ENCODE measurements at places on chromosomes 16 and 17.
A peak's percentile ranks its signal among the peaks of the same experiment; 100 is the strongest.

- no peak for DNase-seq
These were observed 16.7 kb downstream of the LLGL2 start for GRCh38 chr17:75542229-75542628.

- no peak for DNase-seq
These were observed 14.4 kb downstream of the OR1A1 start for GRCh38 chr17:3221850-3222249.

DNA sequence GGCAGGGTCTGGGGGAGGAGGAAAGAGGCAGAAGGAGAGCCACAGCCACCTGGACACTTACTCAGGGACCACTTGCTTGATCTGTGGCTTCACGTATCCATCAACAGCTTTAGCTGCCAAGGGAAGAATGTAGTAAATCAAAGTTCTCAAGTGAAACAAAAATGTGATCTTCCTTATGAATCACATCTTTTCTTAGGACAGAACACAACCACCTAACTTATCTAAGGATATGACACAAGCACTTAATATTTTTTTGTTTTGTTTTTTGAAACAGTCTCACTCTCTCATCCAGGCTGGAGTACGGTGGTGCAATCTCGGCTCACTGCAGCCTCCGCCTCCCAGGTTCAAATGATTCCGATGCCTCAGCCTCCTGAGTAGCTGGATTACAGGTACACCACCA, 8.4 kb upstream of the GHDC start:
- DNase-seq: no peak

DNA sequence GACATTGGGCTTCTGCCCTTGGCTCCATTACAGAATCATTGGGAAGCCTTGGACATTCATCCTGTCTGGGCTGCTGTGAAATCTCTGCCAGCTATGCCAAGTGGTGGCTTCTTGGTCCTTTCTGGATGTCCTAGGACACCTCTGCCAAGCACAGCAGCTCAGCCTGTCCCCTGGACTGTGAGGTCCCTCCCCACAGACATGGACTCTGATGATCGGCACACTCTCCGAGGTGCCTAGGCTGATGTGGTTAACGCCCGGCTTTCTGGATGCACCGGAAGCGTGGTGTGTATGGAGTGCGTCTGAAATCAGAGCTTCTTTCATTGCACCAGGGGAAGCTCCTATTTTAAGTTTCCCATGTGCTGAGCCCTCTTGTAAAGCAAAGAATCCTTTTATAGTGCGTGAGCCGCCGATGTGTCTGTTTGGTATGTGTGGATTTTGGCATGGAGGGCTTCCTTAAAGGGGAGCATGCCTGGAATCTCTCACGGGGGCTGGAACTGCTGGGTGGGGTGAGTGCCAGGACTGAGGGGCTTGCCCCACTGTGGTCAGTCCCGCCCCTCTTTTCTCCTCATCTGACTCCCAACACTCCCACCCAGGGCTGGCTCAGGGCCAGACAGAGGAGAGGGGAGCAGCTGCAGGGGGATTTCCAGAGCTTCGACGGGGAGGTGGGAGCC, 7.0 kb upstream of the ARHGAP23 start:
- DNase-seq: no peak

DNA sequence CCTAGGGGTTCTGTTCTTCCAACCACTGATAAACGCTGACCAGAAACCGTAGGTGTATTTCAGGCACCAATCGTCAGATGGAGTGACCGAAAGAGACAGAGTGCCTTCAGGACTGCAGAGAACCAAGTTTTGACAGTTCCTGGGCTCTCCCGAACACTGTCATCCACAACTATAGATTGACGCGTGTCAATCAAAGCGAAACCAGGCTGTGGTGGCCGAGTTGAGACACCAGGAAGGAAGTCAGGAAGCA, 11.9 kb upstream of the AURKB start:
- peak; percentile 83 for DNase-seq

- DNase-seq: no peak
These were observed 273.8 kb downstream of the NPIPA8 start for GRCh38 chr16:18062713-18063112.

DNA sequence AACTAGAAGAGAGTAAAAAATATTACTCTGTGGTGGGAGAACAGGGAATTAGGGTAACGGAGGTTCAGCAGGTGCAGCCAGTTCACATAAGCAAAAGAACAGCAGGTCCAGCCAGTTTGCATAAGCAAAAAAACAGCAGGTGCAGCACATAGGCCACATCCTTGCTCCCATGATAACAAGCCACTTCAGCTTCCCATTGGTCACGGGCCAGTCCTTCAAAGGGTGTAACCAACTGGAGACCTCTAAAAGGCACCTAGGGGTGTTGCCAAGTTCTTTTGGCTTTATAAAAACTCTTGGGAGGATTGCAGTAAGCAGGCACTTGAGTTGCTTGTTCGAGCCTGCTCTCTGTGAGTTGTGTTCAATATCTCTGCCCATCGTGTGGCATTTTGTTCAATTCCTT, 488.1 kb downstream of the XYLT1 start:
- no peak for DNase-seq

- DNase-seq: no peak
These were observed 5.0 kb downstream of the ATP5PD start for GRCh38 chr17:75041656-75042280.

GRCh38 chr16:83066011-83066410, 439.2 kb downstream of the CDH13 start:
- DNase-seq: no peak

DNA sequence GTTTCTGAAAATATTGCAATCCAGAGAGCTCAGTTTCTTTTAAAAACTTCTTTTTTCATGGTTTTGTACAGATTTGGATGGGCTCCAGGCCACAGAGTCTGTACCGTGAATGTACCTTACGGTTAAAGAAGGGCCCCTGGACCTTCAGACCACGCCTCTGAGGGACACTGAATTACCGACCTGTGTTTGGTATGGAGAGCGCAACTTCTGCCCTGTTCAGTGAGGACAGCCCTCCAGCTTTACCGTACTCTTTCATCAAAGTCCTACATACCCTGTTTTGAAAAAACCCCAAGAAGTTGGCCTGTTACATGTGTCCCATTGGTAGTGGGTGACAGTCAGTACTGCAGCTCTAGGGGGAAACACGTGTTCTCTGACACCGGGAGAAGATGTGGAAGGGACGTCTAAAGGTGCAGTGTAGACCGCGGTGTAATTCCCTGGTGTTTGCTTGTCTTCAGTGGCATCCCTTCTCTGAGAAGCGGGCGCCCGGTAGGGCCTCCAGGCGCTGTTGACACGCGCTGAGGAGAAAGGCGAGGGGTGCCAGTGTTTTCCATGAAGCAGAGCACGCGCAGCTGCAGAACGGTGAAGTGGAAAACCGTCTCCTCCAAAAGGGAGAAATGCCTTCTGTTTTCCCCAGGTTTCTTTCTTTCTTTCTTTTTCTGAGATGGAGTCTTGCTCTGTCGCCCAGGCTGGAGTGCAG, 6.2 kb downstream of the PGS1 start:
- no peak for DNase-seq

DNA sequence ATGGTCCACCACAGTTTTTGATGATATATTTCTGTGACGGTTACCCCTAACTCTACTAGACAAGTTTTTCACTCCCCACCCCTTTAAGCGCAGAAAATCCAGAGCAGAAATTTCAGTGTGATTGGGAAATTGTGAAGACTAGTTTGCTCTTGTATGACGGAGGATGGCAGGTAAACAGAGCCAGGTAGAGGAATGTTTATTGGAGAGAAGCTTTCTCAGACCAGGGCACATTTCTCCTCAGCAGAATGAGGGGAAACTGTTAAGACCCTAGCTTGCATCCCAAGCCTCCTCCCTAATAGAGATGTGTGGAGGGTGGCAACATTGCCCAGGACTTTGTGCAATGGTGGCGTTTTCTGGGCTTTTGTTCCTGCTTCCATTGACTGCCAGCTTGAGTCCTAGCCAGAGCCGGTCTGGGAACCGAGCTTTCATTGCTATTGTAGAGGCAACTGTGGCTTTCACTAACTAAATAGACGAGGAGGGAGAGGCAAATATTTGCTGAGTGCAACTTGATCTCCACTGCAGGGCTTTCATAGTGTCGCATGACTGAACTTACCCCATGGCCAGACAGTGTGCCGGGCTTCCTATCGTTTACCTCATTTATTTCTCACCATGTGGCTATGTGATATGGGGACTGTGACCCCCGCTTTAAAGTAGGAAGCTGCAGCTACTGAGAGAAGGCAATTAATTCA, 159.6 kb upstream of the MPHOSPH6 start:
- DNase-seq: no peak

DNA sequence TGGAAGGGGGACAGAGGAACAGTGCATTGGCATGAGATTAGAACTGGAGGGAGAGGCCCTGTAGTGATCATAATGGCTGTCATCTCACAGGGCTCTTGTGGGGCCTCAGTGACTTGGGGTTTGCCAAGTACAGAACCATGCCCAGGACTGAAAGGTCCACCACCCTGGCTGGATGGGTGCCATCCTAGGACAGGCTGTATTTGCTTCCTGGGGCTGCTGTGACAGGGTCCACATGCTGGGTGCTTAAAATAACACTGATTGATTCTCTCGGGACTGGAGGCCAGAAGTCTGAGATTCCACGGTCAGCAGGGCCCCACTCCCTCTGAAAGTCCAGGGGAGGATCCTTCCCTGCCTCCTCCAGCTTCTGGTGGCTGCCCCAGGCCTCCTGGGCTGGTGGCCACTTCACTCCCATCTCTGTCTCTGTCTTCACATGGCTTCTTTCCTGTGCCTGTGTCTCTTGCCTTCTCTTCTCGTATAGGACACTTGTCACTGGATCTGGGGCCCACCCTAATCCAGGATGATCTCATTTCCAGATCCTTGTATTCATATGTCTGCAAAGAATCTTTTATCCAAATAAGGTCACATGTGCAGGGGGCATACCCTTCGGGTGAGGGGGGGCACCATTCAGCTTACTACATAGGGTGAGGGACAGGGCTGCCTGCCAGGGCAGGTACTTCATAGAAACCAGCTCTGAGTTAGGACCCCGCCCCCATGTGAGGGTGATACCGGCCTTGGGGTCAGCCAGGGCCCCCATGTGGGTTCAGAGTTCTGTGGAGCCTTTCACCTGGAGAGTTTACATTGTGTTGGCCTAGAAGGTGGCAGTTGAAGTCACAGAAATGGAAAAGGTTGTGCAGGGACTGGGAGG, 52.6 kb downstream of the USP22 start:
- no peak for DNase-seq

DNA sequence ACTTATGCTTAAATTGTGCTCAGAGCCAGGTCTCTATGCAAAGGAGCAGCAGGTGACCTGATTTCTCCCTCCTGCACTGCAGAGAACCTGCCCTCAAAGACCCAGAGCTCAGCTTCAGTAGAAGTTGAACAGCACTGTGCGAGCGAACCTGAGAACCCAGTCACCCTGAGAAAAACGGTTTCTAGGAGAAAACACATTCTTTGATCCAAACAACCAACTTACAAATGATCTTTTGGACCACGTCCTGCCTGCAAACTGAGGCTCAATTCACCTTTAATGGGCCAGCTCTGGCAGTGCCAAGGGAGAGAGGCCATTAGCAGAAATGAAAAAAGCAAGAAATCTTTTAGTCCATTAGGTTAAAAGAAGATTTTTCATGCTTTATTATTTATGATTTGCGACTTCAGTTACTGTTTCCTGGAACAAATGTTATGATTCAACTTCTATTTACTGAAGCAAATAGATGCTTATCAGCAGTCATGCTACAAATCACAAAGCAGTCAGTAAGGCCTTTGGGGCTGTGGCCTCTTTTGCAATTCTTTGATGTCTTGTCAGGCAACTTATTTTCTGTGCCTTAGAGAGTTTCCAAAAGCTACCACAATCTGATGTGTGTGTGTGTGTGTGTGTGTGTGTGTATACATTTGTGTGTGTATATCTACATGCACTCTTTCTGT, 65.7 kb upstream of the LRRC37A3 start:
- peak; percentile 82 for DNase-seq

GRCh38 chr17:43769426-43769825, 9.4 kb downstream of the DUSP3 start:
- no peak for DNase-seq

GRCh38 chr16:15399317-15399716, 3.8 kb downstream of the MPV17L start:
- DNase-seq: no peak

GRCh38 chr16:84648595-84649510, 542 bp downstream of the KLHL36 start:
- peak; percentile 57 for DNase-seq

DNA sequence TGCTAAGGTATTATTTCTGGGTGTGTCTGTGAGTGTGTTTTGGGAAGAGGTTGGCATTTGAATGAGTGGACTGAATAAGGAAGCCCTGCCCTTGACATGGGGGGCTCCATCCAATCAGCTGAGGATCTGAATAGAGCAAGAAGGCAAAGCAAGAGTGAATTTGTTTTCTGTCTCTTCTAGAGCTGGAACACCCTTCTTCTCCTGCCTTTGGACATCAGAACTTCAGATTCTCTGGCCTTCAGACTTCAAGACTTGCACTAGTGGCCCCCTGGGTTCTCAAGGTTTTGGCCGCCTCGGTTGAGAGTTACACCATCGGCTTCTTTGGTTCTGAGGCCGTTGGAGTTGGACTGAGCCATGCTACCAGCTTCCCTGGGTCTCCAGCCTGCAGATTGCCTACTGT, 448.6 kb downstream of the SHISA9 start:
- no peak for DNase-seq

- no peak for DNase-seq
These were observed 56.2 kb upstream of the CRISPLD2 start for GRCh38 chr16:84763629-84764028.

DNA sequence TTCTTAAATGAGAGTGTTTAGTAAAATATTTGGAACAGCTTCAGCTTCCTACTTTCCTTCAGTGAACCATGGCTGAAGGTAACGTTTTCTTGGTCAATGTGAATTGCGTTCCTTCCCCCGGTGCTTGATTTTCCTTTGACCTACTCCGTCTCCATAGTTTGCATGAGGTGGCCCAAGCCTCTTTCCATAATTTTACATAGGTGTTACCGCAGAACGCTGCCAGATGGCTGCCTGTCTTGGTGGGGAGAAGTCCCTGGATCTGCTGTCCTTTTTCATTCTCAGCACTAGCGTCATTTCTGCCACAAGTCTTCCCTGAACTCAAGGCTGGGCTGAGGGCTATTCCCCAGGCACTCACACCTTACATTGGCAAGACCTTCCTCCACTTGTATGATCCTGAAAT, 178.4 kb downstream of the PRKCA start:
- no peak for DNase-seq

GRCh38 chr16:46850619-46851555, 19.9 kb upstream of the C16orf87 start:
- DNase-seq: no peak

DNA sequence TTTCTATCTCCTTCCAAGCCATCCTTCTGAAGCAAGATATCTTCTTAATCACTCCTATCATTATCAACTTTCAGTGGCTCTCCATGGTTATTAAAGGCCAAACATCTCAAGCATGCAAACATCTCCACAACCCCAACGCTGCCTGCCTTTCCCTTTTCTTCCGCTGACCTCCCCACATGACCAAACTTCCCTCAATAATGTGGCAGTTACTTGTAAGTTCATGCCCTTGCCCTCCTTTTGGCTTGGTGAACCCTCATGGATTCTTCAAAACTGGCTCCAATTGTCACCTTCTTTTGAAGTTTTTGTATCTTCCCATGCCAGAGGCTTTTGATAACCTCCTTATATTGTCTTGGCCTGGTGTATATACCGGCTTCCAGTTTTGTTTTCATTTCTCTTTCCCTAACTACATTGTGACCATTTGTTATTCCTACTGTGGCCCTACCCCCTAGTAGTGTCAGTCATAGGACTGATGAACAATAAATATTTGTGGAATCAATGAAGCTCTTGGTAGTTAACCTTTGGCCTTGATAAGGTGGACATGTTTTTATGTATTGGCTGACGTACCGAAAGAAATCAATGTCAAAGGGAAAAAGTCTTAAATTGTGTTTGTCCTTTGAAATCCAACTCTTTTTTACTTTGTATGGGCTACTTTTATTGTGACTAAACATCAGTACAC, 19.9 kb upstream of the SMIM36 start:
- DNase-seq: no peak
